Hair follicular keratinocyte (primary cell): ENCODE measurements at places on chromosomes 11 and 22. TPM values are rescaled to one million over a fixed set of nuclear protein-coding genes. Genes with fewer than 3 reads are reported as not detected.

ARFGAP2 gene
- total RNA-seq = 70.7 and 92.8 TPM in 2 replicates

TMPRSS13 gene
- 0.08 and 0.70 TPM in 2 replicates for total RNA-seq

FIBIN gene
- 0.46 and 1.7 TPM in 2 replicates for total RNA-seq

FXYD2 gene
- 1.2 TPM in 1 of 2 replicates, not detected in the other for total RNA-seq

MMP11 gene
- total RNA-seq = 0.38 and 0.47 TPM in 2 replicates

SYT7 gene
- total RNA-seq = 3.6 and 10.8 TPM in 2 replicates
